Activated CD8-positive, alpha-beta memory T cell treated with anti-CD3 and anti-CD28 coated beads for 24 hours (primary cell): ENCODE measurements at places on chromosomes 12 and 14.

GRCh38 chr12:27355979-27356378 is 23.3 kb downstream of the BMAL2 start:
- DNase-seq = no peak

- no peak for DNase-seq
Measured at GRCh38 chr12:5085896-5086295, 42.2 kb downstream of the KCNA5 start.

GRCh38 chr14:67453575-67454300 is 34.8 kb downstream of the TMEM229B start:
- DNase-seq = no peak

DNA sequence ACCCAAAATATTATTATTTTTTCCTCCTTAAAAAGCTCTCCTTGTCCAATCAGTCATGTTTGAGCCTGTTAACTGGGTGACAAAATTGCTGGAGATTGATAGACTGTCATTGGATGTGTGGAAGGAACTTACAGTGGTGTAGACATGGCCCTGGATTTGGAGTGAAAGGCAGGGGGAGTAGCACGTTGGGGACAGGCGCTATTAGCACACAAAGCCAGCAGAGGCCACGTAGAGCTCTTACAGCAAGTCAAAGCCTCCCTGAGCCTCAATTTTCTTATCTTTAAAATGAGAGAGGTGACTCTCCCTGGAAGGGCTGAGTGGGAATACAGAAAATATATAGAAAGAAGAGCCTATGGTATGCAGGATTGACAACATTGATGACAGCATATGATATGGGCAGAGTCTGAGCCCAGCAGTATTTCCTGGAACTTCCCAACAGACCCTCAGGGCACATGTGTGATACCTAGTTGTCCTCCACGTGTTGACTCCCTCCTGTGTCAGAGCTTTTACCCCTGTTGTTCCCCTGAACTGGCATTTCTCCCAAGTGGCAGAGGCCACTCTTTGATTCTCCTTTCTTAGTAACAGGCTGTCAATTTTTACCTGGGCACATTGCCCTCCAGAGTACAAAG is 504.9 kb downstream of the VRK1 start:
- DNase-seq = no peak

DNA sequence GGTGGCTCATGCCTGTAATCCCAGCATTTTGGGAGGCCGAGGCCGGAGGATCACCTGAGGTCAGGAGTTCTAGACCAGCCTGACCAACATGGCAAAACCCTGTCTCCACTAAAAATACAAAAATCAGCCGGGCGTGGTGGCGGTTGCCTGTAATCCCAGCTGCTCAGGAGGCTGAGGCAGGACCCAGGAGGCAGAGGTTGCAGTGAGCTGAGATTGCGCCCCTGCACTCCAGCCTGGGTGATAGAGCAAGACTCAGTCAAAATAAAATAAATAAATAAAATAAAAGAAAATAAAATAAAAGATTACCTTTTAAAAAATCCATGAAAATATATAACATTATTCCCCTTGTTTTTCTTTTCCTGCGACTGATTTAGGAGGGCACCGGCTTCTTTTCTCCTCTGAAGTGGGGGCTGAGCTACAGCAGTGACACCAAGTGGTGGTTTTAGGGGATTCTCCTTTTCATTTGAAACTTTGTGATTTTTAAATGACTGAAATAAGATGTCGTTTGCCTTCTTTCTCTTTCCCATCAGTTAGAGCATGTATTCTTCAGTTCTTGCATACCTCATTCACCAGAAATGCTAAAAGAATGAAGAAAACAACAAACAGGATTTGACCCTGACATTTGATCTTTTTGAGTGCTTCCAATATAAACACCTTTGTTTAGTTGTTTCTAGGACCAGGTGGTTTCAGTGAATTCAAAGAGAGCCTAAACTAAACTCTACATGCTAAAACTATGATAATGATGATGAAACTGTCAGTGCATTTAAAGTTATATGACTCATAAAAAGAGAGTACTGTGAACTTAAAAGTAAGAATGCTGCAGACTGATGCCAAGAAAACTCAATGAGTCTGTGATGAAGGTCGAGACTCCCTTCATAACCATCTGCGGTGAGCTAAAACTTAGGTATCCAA is 22.6 kb upstream of the PKP2 start:
- DNase-seq = no peak

DNA sequence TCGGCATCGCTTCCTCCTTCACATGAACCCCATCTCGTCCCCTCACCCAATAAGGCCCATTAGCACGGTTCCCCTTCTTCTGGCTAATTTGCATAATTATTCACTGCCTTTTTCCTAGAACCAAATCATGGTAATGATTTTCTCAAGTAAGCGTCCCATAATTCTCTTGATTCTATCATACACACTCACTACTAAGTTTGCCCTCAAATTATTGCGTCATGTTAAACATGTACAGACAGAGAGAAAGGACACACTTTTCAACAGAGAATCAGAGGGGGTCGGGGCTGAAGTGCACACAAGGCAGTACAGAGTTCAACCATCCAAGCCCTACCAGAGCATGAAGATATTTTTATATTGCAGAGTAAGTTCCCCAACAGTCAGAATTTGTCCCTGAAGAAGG is 256.6 kb downstream of the FOXN3 start:
- no peak for DNase-seq

DNA sequence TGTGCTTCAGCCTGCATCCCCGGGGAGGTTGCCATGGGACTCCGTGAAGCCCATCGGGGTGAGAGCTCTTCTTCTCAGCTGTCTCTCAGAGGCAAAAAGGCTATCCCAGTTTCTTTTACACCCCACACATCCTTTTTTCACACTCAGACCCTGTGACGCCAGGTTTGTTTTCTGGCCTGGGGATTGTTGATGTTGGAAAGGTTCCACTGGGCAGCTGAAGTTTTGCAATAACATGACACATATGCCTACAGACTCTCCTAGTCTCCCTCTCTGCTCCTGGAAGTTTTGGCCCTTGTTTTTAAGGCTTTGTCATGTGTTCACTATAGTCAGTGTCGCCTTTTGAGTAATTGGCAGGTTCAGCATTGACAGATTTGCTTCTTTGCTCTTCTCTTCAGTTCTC is 118.6 kb downstream of the SMOC1 start:
- no peak for DNase-seq
